ENCODE measurements at places on chromosomes 3 and 15. TPM values are rescaled to one million over a fixed set of nuclear protein-coding genes. Genes with fewer than 3 reads are reported as not detected.
A peak's percentile ranks its signal among the peaks of the same experiment; 100 is the strongest.

The POLG gene
- 106 TPM for total RNA-seq

DNA sequence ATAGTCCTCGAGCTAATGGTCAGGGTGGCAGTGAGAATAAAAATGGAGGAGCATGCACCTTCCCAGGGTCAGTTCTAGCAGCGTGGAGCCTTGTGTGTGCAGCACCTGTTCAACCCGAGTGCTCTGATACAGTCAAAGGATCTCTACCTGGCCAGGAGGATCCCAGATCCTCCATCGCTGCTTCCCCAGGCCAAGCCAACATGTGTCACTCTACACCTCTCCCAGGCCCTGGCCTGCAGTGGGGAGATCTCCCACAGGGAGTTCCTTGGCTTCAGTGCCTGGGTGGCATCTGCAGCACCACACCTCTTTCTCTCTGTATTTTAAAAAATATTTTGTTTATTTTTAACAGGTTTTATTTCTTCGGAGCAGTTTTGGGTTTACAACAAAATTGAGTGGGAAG lies 414.8 kb upstream of the C2CD4B start:
- no peak overlapping the region for H3K4me3 ChIP-seq
- H3K27me3 ChIP-seq: no peaks in the 10 kb centered on the region
- no peaks in the 10 kb centered on the region for H3K4me1 ChIP-seq
- no peak overlapping the region for H3K27ac ChIP-seq
- DNase-seq: no peak
- H3K36me3 ChIP-seq: no peaks in the 10 kb centered on the region

GRCh38 chr3:197406266-197406665 lies 107.9 kb upstream of the DLG1 start:
- no peaks in the 10 kb centered on the region for H3K4me1 ChIP-seq
- H3K27ac ChIP-seq: no peak overlapping the region
- H3K4me3 ChIP-seq: no peak overlapping the region
- H3K36me3 ChIP-seq: no peaks in the 10 kb centered on the region
- no peak for DNase-seq
- no peaks in the 10 kb centered on the region for H3K27me3 ChIP-seq

DNA sequence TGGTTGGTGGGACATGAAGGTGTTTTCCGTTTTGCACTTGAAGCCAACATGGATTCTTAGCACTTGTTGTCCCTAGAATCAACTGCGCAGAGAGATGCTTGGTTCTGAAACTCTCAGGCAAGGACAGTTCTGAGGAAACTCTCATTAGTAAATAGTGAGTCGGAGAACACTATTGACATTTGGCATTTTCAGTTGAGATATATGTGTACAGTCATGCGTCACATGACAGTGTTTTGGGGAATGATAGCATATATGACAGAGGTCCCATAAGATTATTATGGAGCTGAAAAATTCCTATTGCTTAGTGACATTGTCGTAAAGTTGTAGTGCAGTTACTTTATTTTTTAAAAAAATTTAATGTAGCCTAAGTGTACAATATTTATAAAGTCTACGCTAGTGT lies 5.8 kb downstream of the APBA2 start:
- no peaks in the 10 kb centered on the region for H3K36me3 ChIP-seq
- H3K27ac ChIP-seq: no peak overlapping the region

The HYAL3 gene
- total RNA-seq: 7.7 TPM

GRCh38 chr15:66884661-66885237 lies 180.7 kb upstream of the SMAD3 start:
- DNase-seq: no peak
- no peaks in the 10 kb centered on the region for H3K27me3 ChIP-seq
- H3K27ac ChIP-seq: no peak overlapping the region

The SLC2A2 gene
- total RNA-seq: not detected

The HIGD2B gene
- total RNA-seq: 0.27 TPM

The ROBO2 gene
- total RNA-seq: not detected

- H3K4me3 ChIP-seq: no peak overlapping the region
- no peak for DNase-seq
- no peaks in the 10 kb centered on the region for H3K36me3 ChIP-seq
- no peaks in the 10 kb centered on the region for H3K4me1 ChIP-seq
- no peaks in the 10 kb centered on the region for H3K27me3 ChIP-seq
These were observed 75.3 kb upstream of the LEKR1 start for GRCh38 chr3:156750874-156751245.

The RAD51 gene
- 57.6 TPM for total RNA-seq

The GOLGA6L10 gene
- total RNA-seq: 1.7 TPM

The RLBP1 gene
- total RNA-seq: not detected

The RBMS3 gene
- total RNA-seq: 0.33 TPM

The MINAR1 gene
- 0.35 TPM for total RNA-seq

The AGTR1 gene
- total RNA-seq: not detected

- no peak for DNase-seq
- H3K36me3 ChIP-seq: no peaks in the 10 kb centered on the region
- no peak overlapping the region for H3K4me3 ChIP-seq
- no peak overlapping the region for H3K27ac ChIP-seq
These were observed 109.8 kb downstream of the IL12A start for GRCh38 chr3:160098261-160098908.

GRCh38 chr3:48023377-48023776 lies 7.2 kb upstream of the MAP4 start:
- no peaks in the 10 kb centered on the region for H3K27me3 ChIP-seq
- H3K4me1 ChIP-seq: no peaks in the 10 kb centered on the region
- no peaks in the 10 kb centered on the region for H3K36me3 ChIP-seq

DNA sequence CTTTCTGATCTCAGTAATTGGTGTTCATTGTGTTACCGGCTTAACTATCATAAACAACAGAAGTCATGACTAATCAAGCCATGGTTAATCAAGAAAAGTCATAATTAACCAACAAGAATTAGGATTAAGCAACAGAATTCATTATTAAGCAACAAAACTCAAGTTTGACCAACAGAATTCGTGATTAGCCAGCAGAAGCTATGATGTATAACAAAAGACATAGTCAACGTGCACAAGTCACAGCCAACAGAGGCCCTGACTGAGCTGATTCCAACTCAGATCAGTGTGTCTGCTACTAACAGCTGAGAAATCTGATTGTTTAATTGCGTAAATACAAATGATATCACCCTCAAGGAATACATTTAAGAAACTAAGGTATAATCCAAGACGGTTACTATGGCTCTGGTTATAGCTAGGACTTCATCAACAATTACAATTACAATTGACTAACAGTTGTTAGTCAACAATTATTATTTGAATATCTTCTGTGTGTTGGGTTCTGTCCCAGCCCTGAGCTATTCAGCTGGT lies 67.7 kb downstream of the RARB start:
- H3K27ac ChIP-seq: no peak overlapping the region
- DNase-seq: no peak
- H3K36me3 ChIP-seq: no peaks in the 10 kb centered on the region
- H3K4me1 ChIP-seq: no peaks in the 10 kb centered on the region

- no peak overlapping the region for H3K27ac ChIP-seq
- peaks cover 7% of the 10 kb centered on the region for H3K4me1 ChIP-seq
- H3K36me3 ChIP-seq: peaks cover 17% of the 10 kb centered on the region
- H3K27me3 ChIP-seq: no peaks in the 10 kb centered on the region
- DNase-seq: no peak
- H3K4me3 ChIP-seq: no peak overlapping the region
These were observed 68.9 kb downstream of the SIDT1 start for GRCh38 chr3:113601240-113601639.

The RARB gene
- total RNA-seq: not detected

DNA sequence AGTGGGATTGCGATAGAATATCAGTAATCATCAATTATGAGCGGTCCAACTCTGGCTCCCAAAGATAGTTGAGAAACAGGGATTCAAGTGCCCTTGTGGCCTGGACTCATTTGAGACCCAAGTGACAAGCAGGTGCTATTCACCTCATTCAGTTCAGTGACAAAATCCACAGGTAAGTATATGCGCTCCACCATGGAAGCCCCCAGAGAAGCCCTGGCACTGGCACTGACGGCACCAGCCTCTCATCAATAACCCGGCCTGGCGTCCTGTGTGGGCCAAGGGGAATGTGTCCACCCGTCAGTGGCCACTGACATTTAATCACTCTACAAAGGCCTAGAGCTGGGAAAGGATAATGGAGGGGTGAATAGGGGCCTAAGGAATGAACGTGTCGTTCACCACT lies 117.2 kb downstream of the ADCY5 start:
- no peak overlapping the region for H3K4me3 ChIP-seq
- H3K27me3 ChIP-seq: no peaks in the 10 kb centered on the region
- H3K27ac ChIP-seq: no peak overlapping the region
- no peaks in the 10 kb centered on the region for H3K36me3 ChIP-seq

GRCh38 chr15:52102463-52102862 lies 10.1 kb downstream of the BCL2L10 start:
- H3K27ac ChIP-seq: no peak overlapping the region
- no peaks in the 10 kb centered on the region for H3K36me3 ChIP-seq
- no peaks in the 10 kb centered on the region for H3K27me3 ChIP-seq
- H3K4me3 ChIP-seq: no peak overlapping the region
- no peak for DNase-seq

DNA sequence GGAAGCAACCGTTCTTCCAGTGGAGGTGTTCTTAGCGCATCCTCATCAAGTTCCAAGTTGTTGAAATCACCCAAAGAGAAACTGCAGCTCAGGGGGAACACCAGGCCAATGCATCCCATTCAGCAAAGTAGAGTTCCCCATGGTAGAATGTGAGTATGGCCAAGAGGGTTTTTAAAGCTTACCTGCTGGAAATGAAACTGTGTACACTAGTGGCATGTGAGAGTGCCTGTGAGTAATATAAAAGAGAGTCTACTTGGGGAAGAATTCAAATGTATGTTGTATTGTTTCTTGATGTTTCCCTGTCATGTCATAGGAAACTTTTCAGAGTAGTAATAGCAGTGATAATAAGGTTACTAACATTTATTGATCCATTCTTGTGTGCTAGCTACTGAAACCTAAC lies 43.3 kb downstream of the PSMD6 start:
- DNase-seq: no peak
- no peaks in the 10 kb centered on the region for H3K27me3 ChIP-seq
- H3K4me1 ChIP-seq: peaks cover 76% of the 10 kb centered on the region
- peak overlapping the region; percentile 49 for H3K4me3 ChIP-seq
- H3K36me3 ChIP-seq: peaks cover 38% of the 10 kb centered on the region
- H3K27ac ChIP-seq: peak overlapping the region; percentile 28
